ENCODE measurements at places on chromosomes 5 and 9.
A peak's percentile ranks its signal among the peaks of the same experiment; 100 is the strongest.

DNA sequence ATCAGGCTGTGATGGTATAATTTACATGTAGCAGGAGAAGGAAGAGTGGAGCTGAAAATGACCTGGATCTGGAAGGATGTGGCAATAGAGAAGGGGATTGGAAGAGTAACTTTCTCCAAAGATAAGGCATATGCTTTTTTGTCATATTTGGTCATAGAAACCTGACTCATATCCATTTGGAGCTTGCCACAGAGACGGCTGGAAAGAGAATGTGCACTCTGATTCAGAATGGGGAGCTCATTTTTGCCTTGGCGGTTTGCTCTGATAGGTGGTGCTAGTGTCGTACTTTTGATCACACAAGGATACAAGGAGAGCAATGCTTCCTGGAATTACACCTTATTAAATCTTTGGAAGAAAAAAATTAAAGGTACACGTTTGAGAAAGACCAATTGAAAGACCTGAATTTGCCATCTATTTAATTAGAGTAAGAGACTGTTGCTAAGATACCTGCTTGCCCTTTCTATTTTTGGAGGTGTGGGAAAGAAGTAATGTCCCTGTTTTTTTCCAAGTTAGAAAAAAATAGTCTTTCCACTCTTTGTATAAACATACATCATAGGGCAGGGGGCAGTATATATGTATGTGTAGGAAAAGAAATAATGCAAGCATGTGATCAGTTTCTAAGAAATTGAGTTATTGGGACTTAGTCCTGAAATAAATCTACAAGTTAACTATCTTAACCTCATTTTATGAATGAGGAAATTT is 5.4 kb downstream of the LSM11 start:
- no peak for DNase-seq

DNA sequence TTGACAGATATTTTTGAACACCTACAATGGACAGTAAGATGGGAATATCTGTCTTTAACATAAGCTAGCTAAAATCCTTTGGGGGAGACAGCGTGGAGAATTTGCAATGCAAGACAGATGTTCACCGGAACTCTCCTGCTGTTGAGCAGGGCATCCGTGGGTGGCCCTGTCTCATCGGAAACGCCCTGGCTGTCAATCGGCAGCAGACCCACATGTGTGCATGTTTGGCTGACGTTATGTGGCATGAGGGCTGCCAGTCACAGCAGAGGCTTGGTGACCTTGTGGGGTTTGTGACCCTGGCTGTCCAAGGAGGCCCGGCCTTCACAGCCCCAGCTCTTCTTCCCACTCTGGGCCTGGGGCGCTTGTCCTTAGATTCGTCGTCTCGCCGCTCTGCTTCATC is 129.7 kb upstream of the OTULINL start:
- DNase-seq: no peak

DNA sequence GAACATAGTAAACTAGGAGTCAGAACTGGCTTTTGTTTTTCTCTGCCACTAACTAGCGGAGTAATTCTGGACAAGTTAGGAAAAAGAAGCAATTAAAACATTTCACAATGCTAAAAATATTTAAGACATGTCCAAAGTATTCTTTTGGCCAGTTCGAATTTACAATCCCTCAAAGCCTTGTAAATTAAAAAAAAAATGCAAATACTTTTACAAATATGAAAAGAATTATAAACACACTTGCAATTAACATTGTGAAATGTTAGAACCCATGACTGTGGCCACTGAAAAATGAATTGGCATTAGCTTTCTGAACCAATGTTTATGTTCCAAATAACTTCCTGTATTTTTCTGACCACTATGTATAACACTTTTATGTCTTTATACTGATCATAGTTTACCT is 2.2 kb downstream of the RAD1 start:
- no peak for DNase-seq

GRCh38 chr5:10374046-10375022 is 20.8 kb downstream of the MARCHF6 start:
- DNase-seq: no peak

GRCh38 chr9:2674141-2674824 is 43.0 kb upstream of the KCNV2 start:
- no peak for DNase-seq

DNA sequence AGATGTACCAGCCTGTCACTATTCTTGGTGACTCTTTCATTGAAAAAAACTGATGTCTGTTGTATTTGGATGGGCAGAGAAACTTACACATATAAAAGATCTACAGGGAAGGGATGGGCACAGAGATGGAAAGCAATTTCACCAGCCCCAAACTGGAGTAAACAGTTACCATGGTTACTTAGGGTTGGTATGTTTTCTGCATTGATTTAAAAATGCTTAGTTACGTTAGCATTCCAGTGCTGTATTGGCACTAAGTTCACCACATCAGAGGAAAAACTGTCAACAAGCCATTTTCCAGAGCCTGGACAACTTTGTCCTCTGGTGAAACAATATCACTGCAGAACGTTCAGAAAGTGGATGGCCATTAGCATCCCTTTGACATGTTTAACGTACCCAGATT is 28.0 kb downstream of the MARCHF3 start:
- DNase-seq: no peak

DNA sequence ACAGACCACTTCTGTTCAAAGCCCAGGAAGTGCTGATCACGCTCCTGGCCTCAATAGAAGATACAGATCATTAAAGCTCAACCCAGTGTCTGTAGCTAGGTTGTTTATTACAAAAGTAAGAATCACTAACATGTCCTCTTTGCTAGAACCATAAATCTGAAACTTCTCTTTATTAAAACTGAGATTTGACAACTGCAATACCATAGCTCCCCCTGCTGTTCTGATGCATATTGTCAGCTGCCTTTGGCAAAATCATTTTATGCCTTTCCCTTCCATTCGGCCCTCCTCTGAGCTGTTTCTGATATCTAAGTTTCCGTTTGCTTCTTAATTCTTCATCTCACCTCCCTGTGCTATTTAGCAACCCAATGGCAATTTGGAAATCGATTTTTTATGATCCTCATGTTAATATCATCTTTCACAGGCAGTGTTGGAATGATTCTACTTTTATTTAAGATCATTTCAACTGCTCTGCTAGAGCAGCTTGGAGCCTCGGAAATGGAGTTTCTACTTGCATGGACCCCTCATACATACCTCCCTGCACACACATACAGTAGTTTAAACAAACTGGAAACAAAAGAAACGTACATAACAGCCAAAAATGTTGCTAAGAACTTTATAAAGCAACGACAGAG is 998.8 kb downstream of the MAT2B start:
- no peak for DNase-seq

GRCh38 chr5:135493406-135494180 is 41.4 kb upstream of the TIFAB start:
- peak; percentile 16 for DNase-seq
